ENCODE measurements at places on chromosomes 11 and 22. TPM values are rescaled to one million over a fixed set of nuclear protein-coding genes. Genes with fewer than 3 reads are reported as not detected.

The RSF1 gene
- total RNA-seq = 36.5 TPM

The RIMBP3B gene
- total RNA-seq = 0.24 TPM

The THAP12 gene
- total RNA-seq = 43.2 TPM

The NAALAD2 gene
- total RNA-seq = 7.4 TPM

The UBQLNL gene
- total RNA-seq = 0.32 TPM

The BEST1 gene
- 5.5 TPM for total RNA-seq

The GPHA2 gene
- total RNA-seq = not detected

The HTR3B gene
- not detected for total RNA-seq

The LRRC74B gene
- 0.36 TPM for total RNA-seq

The FOLR1 gene
- total RNA-seq = 0.24 TPM

The CCDC116 gene
- 0.61 TPM for total RNA-seq

The MAP6 gene
- 5.0 TPM for total RNA-seq

The WNT7B gene
- not detected for total RNA-seq

The IFTAP gene
- 13.0 TPM for total RNA-seq

The DEFB131B gene
- not detected for total RNA-seq

The SCN2B gene
- under 0.01 TPM for total RNA-seq

The ANO9 gene
- not detected for total RNA-seq

The MRPL40 gene
- total RNA-seq = 20.9 TPM

The OR5P2 gene
- not detected for total RNA-seq

The MFNG gene
- total RNA-seq = not detected

Data from hair follicle dermal papilla cell (primary cell).